ENCODE measurements at places on chromosomes 2 and 18. TPM values are rescaled to one million over a fixed set of nuclear protein-coding genes. Genes with fewer than 3 reads are reported as not detected.
A peak's percentile ranks its signal among the peaks of the same experiment; 100 is the strongest.

The SCN3A gene
- total RNA-seq: 0.23 TPM

The KIF3C gene
- total RNA-seq: 5.3 TPM

The LRRC30 gene
- total RNA-seq: not detected

The MALL gene
- total RNA-seq: 2.0 TPM

The ADGRF3 gene
- total RNA-seq: 4.1 TPM

The CD226 gene
- 56.9 TPM for total RNA-seq

DNA sequence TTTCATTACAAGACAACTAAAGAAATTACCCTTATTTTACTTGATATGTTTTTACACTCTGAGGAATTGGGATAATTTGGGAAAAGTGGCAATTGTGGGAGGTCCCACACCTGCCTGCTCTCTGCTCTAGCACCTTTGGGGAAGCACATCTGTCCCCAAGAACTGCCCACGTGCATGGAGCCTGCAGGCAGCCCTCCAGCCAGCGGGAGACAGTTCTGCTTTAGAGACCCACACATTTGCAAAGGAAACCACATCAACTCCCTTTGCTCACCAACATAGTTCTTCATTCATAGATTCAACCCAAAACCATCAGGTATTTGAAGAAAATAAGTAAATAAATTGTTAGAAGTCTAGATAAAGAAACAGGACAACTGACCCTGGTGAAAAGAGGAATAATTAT is 239.9 kb upstream of the ID2 start:
- no peak overlapping the region for H3K4me3 ChIP-seq
- H3K27me3 ChIP-seq: peaks cover 2% of the 10 kb centered on the region
- no peak overlapping the region for H3K27ac ChIP-seq
- DNase-seq: no peak

DNA sequence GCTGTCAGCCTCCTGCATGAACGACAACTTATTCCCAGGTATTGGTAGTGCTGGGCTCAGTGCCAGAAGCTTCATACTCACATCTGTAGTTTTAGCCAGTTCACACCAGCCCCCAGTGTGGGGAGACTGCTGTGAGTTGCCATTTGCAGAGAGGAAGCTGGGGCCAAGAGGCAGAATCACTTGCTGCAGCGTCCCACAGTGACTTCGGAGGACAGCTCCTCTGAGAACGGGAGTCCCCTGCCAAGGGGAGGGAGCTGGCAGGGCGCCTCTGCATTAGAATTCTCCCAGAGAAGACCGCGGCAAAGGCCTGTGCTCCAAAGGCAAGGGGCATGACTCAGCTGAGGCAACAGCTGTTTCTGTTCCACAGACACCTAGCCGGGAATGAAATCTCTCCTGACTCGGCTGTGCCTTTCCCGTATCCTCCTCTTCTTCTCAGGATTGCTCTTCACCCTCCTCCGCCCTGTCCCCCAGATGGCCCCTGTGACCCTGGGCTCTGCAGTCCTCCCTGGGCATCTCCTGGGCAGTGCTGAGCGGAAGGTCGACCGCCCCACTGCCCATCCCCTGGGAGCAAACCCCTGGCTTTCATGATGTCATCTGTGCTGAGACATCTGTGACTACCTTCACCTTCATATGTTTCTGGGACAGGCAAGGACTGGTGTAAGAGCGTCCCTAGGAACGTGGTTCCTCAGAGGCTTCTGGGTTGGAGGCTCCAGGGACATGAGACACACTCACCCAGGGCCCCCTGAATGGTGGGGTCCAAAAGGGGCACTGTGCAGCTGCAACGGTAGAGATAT is 18.0 kb downstream of the MAL start:
- peak; percentile 81 for DNase-seq
- H3K4me1 ChIP-seq: peaks cover 63% of the 10 kb centered on the region
- no peaks in the 10 kb centered on the region for H3K27me3 ChIP-seq

- H3K4me1 ChIP-seq: no peaks in the 10 kb centered on the region
- no peak for DNase-seq
- H3K4me3 ChIP-seq: no peak overlapping the region
- no peaks in the 10 kb centered on the region for H3K36me3 ChIP-seq
- H3K27me3 ChIP-seq: peaks cover 9% of the 10 kb centered on the region
- no peak overlapping the region for H3K27ac ChIP-seq
These were observed 190.1 kb upstream of the TNP1 start for GRCh38 chr2:217049956-217050355.

- peaks cover 8% of the 10 kb centered on the region for H3K36me3 ChIP-seq
- H3K4me1 ChIP-seq: no peaks in the 10 kb centered on the region
- no peak overlapping the region for H3K27ac ChIP-seq
These were observed 18.4 kb upstream of the ZNF638 start for GRCh38 chr2:71313016-71313766.

DNA sequence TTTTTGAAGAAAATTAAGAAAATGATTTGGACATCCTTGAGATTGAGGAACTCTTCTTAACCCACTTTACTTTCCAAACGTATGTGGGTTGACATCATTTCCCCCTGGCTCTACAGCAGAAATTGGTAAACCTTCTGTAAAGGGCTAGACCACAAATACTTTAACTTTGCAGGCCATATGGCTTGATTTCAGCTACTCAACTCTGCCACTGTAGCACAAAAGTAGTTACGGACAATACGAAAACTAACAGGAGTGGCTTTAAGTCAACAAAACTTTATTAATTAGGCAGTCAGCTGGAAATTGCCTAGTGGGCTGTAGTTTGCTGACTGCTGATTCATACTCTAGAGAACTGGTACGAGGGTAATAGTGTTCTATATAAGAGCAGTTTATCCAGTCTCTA is 83.2 kb upstream of the DTNB start:
- H3K4me1 ChIP-seq: peaks cover 19% of the 10 kb centered on the region
- peaks cover 50% of the 10 kb centered on the region for H3K36me3 ChIP-seq

GRCh38 chr2:43178055-43178598 is 48.3 kb downstream of the ZFP36L2 start:
- peak overlapping the region; percentile 90 for H3K27ac ChIP-seq
- no peak overlapping the region for H3K4me3 ChIP-seq
- H3K4me1 ChIP-seq: peaks cover 73% of the 10 kb centered on the region
- H3K36me3 ChIP-seq: peaks cover 4% of the 10 kb centered on the region
- no peaks in the 10 kb centered on the region for H3K27me3 ChIP-seq

GRCh38 chr2:226308323-226308680 is 491.3 kb downstream of the IRS1 start:
- no peak for DNase-seq
- peaks cover 2% of the 10 kb centered on the region for H3K4me1 ChIP-seq
- H3K27me3 ChIP-seq: peaks cover 7% of the 10 kb centered on the region
- no peaks in the 10 kb centered on the region for H3K36me3 ChIP-seq
- no peak overlapping the region for H3K27ac ChIP-seq

DNA sequence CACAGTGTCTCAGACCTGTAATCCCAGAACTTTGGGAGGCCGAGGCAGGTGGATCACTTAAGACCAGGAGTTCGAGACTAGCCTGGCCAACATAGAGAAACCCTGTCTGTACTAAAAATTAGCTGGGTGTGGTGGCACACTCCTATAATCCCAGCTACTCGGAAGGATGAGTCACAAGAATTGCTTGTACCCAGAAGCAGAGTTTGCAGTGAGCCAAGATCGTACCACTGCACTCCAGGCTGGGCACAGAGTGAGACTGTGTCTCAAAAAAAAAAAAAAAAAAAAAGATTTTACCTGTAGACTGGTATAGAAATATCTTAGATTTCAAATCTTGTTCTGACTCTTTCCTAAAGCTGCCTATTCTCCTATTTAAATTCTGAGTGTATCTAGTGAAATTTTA is 7.2 kb upstream of the KLHL29 start:
- no peaks in the 10 kb centered on the region for H3K36me3 ChIP-seq
- H3K27ac ChIP-seq: no peak overlapping the region
- H3K4me3 ChIP-seq: no peak overlapping the region
- DNase-seq: no peak
- peaks cover 15% of the 10 kb centered on the region for H3K4me1 ChIP-seq

GRCh38 chr18:24741965-24742724 is 281.7 kb downstream of the HRH4 start:
- no peaks in the 10 kb centered on the region for H3K36me3 ChIP-seq
- H3K4me1 ChIP-seq: no peaks in the 10 kb centered on the region
- H3K27me3 ChIP-seq: peaks cover 3% of the 10 kb centered on the region
- DNase-seq: no peak
- no peak overlapping the region for H3K27ac ChIP-seq
- no peak overlapping the region for H3K4me3 ChIP-seq

DNA sequence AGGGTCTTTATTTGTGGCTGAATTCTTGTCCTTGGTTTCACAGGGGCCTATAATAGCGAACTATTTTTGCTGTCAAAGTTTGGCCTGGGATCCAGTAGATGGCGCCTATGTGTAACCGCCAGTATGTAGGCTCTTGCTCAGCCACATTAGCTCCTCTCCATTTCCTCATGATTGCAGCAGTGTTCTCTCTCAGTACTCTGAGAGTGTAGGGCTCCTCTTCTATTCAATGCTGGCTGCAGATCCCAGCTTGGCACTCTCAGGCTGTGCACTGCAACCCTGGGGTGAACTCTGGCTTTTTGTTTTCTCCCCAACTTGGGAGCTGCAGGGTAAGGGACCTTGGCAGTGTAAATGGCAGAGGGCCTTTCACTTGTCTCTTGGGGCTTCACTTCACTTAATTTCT is 344.6 kb upstream of the CHAC2 start:
- H3K27ac ChIP-seq: no peak overlapping the region
- DNase-seq: peak; percentile 36
- H3K4me3 ChIP-seq: no peak overlapping the region
- H3K36me3 ChIP-seq: no peaks in the 10 kb centered on the region
- H3K27me3 ChIP-seq: peaks cover 2% of the 10 kb centered on the region

DNA sequence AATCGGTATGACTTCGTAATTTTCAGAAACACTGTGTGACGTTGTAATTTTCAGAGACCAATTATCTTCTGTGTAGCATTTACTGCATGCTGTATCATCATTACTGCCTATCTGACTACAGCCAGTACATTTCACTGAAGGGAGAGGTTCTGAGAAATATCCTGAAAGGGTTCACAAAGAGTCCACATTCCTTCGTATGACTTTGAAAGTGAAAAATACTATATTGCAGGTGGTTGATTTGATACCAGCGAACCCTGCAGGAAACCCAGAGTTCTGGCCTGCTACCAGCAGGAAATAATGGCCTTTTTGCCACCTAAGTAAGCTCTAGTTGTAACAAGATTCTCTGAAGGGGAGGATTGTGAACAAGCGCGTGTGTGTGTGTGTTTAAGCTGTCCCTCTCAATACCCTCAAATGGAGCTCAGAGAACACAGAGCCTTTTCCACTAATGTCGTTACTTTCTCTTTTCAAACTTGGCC is 155.5 kb downstream of the ARHGAP28 start:
- DNase-seq: no peak
- no peaks in the 10 kb centered on the region for H3K4me1 ChIP-seq
- no peaks in the 10 kb centered on the region for H3K36me3 ChIP-seq
- H3K27me3 ChIP-seq: peaks cover 2% of the 10 kb centered on the region
- H3K27ac ChIP-seq: no peak overlapping the region
- H3K4me3 ChIP-seq: no peak overlapping the region

DNA sequence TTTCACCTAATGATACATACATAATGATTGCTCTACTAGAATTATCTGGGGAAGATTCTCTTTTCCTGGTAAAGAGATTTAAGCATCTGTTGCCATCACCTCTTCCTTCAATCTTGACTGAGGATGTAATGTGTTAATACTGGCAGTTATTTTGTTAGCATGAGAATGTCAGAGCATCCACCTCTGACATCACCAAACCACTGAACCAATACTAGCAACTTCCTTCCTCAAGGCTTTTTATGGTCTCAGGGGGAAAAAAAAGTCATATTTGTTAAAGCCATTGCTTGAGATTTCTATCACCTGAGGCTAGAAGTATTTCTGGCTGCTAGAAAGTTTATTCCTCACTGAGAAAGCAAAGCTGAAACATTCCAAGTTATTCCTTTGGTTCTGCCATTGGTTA is 48.5 kb downstream of the DSEL start:
- peaks cover 2% of the 10 kb centered on the region for H3K27me3 ChIP-seq
- no peak overlapping the region for H3K4me3 ChIP-seq
- H3K4me1 ChIP-seq: peaks cover 3% of the 10 kb centered on the region
- no peak overlapping the region for H3K27ac ChIP-seq
- no peaks in the 10 kb centered on the region for H3K36me3 ChIP-seq
- DNase-seq: no peak

- H3K36me3 ChIP-seq: no peaks in the 10 kb centered on the region
- H3K4me1 ChIP-seq: no peaks in the 10 kb centered on the region
- no peak overlapping the region for H3K27ac ChIP-seq
- peaks cover 9% of the 10 kb centered on the region for H3K27me3 ChIP-seq
These were observed 115.1 kb upstream of the GPC1 start for GRCh38 chr2:240320204-240320993.

DNA sequence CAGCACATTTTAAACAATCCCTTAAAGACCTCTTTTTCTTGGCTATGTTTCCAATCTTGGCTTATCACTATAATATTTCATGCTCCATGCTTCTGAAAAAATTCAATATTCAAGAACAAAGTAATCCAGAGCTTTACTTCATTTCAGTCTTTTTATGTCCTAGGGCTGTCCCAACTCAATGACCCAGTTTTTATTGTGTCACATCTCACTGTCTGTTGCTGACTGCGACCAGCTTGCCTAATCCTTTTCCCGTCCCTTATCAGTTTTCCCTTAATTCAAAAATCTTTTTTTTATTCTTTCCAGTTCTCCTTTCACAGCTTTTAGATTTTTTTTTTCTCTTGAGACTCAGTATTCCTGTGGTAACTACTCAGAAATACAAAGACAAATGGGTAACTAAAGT is 10.2 kb downstream of the TMEM17 start:
- no peak overlapping the region for H3K4me3 ChIP-seq
- H3K27me3 ChIP-seq: no peaks in the 10 kb centered on the region
- H3K4me1 ChIP-seq: no peaks in the 10 kb centered on the region
- H3K36me3 ChIP-seq: no peaks in the 10 kb centered on the region
- no peak for DNase-seq

DNA sequence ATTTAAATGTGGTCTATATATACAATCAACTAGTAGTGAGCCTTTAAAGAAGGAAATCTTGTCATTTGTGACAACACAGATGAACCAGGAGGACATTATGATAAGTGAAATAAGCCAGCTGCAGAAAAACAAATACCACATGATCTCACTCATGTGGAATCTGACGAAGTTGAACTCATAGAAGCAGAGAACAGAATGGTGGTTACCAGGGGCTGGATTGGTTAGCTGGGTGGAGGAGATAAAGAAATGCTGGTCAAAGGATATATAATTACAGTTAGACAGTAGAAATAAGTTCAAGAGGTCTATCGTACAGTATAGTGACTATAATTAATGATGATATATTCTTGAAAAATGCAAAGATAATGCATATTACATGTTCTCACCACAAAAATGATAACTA is 267.9 kb downstream of the FBXO15 start:
- no peaks in the 10 kb centered on the region for H3K4me1 ChIP-seq
- no peak overlapping the region for H3K27ac ChIP-seq
- no peak overlapping the region for H3K4me3 ChIP-seq
- DNase-seq: no peak

DNA sequence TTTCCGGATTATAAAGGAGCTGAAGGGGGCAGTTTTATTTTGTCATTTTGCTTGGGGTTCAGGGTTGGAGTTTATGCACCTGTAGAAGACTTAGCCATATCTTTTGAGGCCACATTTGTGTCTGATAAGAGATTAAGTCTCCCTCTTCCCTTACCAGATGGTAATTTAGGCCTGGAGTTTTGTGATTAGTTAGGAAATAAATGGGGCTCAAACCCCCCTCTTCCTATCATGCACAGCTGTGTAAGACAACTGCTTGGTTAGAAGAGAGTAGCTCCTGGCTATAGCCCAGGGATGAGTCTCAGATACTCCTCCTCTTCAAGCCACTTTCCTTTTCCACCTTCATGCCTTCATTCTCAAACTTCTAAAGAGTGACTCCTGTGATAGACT is 802 bp upstream of the SAP130 start:
- H3K4me1 ChIP-seq: peaks cover 13% of the 10 kb centered on the region
- no peak overlapping the region for H3K27ac ChIP-seq

All from activated CD4-positive, alpha-beta T cell treated with anti-CD3 and anti-CD28 coated beads for 36 hours (primary cell).